ENCODE measurements at places on chromosomes 2 and 18.

DNA sequence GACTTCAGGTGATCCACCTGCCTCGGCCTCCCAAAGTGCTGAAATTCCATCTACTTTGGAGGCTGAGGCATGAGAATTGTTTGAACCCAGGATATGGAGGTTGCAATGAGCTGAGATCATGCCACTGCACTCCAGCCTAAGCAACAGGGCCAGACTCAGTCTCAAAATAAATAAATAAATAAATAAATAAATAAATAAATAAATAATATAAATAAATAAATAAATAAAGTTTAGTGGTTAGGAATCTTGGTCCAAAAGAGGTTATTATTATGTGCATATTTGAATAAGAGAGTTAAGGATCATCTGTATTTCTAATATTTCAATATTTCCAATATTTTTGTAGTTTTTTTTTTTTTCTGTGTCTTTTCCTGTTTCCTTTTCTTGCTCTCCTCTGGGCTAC lies 90.8 kb downstream of the HS6ST1 start:
- no peak for DNase-seq

GRCh38 chr2:143950704-143951103 lies 569.2 kb downstream of the ZEB2 start:
- no peak for DNase-seq

- DNase-seq, result no peak
Measured at GRCh38 chr2:174971868-174972781, 33.1 kb downstream of the CHN1 start.

DNA sequence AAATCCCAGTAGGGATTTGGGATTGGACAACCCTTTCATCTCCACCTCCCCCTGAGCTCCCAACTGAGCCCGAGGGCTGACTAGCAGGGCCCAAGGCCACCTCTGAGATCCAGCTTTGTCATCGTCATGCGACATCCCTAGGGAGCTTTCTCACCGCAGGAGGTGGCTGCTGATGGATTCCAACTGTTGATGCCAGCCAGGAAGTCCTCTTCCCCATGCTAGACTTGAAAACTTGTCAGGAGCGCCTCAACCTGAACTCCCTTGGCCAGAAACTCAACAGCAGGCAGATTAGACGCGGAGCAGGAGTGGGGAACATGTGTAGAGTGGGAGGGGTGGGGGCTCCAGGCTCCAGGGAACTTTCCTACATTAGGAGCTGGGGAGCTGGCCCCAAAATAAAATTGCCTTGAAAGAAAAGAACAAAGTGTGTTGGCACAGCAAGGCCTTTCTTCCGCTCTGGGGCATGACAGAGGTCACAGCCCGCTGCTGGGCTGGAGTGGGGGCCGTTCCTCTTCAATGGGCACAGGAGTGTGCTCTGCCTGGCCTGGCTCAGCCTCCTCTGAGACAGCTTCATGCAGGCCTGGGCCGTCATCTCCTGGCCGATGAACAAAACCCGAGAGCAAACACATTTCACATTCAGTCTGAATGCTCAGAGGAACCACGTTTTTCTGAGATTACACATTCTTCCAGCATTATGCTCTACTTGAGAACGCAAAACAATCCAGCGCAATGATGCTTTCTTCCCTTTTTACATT lies 34.5 kb downstream of the EMILIN2 start:
- DNase-seq, result no peak

DNA sequence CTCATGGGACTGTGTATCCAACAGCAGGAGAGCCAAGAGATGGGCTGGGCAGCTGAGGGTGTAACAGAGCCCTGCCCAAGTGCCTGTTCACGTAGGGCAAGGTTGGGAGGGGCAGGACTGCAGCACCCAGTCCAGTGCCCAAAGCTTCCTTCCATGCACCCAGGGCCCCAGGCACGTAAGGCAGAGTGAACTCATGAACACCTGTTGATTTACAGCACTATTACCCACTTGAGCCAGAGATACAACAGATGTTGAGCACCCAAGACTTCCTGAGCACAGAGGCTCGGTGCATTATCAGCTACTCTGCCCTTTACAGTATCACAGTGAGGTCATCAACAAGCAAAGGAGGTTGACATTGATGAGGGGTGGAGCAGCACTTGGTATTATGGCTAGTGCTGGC lies 50.2 kb upstream of the FHL2 start:
- DNase-seq, result no peak

GRCh38 chr2:140667203-140667602 lies 1463.6 kb downstream of the LRP1B start:
- no peak for DNase-seq

DNA sequence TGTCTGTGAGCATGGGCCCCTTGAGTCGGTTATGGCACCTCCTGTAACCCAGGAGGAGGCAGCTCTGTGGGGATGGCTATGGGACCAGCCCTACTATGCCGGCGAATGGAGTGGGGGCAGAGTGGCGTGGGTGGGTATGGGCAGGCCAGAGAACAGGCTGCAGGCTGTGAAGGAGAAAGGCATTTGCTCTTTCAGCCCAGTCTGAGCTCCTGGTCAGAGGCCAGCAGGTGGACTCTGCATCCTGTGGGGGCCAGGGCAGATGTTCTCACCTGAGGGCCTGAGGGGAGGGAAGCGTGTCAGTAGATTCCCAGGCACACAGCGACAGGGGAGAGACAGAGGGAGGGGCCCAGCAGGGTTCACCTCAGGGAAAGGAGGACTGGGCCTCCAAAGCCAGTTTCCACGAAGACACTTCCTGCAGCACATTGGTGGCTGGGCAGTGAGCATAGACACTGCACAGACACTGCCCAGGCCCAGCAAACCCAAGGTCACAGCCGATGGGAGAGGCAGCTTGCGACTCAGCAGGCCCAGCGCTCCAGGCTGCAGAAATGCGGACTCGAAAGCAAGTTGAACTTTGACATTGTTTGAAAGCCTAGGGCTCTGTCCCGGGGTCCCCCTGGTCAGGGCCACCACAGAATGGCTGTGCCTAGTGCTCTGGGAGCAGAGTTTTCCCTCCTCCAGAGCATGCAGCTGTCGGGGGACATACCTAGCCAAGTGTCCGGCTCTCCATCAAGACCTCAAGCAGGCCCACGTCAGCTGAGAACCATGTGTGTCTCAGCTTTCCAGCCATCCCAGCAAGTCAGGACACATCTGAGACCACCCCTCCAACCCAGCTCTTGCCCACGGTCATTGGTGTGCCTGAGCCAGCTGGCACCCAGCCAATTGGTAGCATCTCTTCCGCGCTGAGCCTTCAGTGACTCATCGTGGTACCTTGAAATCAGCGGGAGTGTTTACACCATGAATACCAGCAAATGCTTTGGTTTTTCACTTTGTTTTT lies 53.8 kb downstream of the TGOLN2 start:
- DNase-seq, result no peak

- DNase-seq, result peak; percentile 35
Measured at GRCh38 chr2:19868701-19869580, 32.8 kb downstream of the TTC32 start.

- DNase-seq, result no peak
Measured at GRCh38 chr18:14925281-14925709, 177.3 kb downstream of the ANKRD30B start.

DNA sequence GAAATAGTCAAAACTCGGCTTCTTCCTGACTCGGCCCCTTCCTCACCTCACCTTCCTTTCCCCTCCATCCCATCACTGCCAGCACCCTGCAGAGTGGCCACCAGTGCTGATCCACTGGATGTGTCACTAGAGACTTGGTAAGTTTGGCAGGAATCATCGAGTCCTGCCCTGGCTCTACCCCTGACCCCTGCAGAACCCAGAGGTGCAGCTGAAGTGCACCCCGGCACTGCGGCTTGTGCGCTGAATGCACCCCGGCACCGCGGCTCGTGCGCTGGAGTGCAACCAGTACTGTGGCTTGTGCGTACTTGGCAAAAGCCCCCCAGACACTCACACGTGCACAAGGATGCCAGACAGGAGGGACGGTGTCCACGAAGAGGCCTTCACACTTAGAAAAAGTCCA lies 206.5 kb downstream of the SNTG2 start:
- DNase-seq, result no peak

DNA sequence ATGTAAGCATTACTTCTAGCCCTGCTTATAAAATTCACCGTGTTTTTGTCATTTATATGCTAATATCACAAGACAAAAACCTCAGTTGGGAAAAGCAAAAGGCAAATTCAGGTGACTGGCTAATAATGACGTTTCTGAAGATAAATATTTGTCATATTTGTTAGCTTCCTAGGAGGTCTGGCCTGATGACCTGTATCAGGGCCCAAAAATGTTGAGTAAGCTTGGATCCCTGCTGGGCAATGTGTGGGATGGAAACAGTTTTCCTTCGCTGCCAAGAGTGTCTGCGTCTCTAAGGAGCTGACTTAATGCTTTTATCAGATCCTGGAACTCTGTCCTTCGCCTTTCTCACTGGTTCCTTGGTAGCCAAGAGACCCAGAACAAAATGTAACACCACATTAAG lies 230.1 kb upstream of the PXDN start:
- DNase-seq, result no peak

GRCh38 chr18:7329016-7329415 lies 98.1 kb downstream of the LRRC30 start:
- DNase-seq, result no peak

DNA sequence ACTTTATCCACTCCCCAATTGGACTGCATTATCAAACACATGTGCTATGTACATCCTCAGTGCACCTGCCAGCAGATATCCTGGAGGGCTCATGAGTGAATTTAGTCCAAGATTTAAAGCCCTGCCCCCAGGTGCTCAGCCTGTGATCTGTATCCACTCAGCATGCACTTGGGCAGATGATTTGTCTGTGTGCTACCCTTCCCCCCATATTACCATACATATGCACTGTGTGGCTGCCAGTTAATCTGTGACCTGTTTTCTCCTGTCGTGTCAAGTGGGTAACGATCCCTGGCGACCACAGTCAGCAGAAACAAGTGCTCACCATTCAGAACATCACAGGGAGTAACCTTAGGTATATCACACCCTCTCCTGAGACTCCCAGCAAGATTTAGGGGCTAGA lies 10.2 kb downstream of the NAGK start:
- DNase-seq, result no peak

- no peak for DNase-seq
Measured at GRCh38 chr2:26086155-26086637, 52.3 kb downstream of the RAB10 start.

DNA sequence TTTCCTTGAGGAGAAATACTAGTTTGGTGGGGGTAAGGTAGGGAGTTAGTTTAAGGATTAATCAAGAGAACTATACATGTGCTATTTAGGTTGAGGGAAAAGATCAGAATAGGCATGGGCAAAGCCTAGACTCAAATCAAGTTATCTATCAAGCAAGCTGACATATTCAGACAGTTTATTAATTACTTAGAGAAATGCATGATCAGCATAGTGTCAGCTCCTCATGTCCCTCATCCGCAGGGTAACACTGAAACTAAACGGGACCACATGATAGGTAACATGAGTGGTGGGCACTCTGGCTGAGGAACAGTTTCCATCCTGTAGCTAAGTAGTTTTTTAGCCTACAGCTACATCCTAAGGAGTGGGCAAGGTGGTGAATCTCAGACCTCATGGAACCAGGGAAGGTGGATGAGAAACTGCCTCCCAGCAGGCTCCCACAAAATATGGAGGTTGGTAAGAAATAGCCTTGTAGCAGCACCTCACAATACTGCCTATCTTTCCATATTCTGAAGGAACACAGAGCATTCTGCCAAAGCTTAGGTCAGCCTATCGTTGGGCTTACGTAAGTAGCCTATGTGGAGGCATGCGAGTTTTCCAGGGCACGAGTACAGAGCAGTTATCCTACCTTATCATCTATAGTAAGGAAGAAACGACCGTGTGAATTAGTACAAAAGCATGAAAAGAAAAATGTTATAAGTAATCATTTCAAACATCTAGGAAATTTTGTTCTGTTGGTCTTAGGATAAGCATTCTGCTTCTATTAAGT lies 18.4 kb downstream of the ZC3H6 start:
- no peak for DNase-seq

DNA sequence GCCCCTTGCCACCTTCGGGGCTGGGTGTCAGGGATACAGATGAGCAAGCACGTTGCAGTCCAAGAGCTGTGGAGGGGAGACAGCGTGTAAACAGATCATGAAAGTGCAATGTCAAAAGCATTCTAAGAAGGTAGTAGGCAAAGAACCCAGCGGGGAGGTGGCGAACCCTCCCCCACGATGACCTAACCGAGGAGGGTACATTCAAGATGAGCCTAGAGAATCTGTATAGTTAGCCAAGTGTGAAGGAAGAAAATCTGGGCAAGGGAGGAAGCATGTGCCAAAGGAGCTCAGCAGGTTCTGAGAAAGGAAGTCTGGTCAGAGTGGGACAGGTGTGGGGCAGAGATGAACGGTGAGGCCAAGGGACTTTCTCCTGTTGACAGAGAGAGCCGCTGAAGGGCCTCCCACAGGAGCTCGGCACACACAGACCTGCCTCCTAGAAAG lies 106.9 kb downstream of the SP3 start:
- DNase-seq, result no peak

DNA sequence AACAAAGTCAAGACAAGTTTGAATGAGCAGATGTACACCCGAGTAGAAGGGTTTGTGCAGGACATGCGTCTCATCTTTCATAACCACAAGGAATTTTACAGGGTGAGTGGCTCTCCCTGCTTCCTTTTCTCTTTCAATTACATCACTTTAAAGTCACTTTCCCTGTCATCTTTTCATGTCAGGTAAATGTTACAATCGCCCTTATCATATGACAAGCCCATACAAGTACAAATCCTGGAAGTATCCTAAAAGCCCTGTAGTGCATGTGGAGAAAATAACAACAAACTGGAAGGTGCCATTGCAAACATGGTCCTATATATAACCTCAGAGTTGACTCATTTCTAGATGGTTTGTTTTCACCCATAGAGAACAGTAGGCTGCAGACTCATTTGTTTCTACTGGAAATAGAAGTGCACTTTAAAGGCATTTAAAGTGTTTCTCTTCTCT lies 126.0 kb downstream of the SP100 start:
- DNase-seq, result no peak

- no peak for DNase-seq
Measured at GRCh38 chr2:100104718-100105677, 37.4 kb downstream of the AFF3 start.

DNA sequence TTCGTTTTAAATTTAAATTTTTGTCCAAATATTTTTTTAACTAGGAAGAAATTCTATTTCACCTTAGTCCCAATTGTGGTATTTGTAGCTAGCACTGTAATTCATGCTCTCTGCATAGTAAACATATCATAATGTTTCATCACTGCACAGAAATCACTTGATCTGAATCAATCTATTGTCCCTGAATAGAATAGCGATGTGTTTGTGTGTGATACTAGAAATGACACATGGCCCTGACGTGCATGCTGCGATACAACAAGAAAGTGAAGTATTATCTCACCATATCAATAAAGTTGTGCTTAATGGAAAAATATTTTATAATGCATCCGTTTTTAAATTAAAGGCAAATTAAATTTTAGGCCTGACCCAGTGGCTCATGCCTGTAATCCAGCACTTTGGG lies 10.0 kb downstream of the TTL start:
- no peak for DNase-seq

Data from stimulated activated CD8-positive, alpha-beta memory T cell treated with anti-CD3 and anti-CD28 coated beads, Interleukin-7, amount 100 ng/mL, for 1 hour (primary cell).